Muscle of arm (tissue), 14 donors: ENCODE measurements at places on chromosomes 3 and 15. TPM values are rescaled to one million over a fixed set of nuclear protein-coding genes. Genes with fewer than 3 reads are reported as not detected.

ACTC1 gene
- 10,073 TPM for polyA plus RNA-seq

PARP3 gene
- polyA plus RNA-seq = not detected

KBTBD8 gene
- 4.7 TPM for polyA plus RNA-seq

DNA sequence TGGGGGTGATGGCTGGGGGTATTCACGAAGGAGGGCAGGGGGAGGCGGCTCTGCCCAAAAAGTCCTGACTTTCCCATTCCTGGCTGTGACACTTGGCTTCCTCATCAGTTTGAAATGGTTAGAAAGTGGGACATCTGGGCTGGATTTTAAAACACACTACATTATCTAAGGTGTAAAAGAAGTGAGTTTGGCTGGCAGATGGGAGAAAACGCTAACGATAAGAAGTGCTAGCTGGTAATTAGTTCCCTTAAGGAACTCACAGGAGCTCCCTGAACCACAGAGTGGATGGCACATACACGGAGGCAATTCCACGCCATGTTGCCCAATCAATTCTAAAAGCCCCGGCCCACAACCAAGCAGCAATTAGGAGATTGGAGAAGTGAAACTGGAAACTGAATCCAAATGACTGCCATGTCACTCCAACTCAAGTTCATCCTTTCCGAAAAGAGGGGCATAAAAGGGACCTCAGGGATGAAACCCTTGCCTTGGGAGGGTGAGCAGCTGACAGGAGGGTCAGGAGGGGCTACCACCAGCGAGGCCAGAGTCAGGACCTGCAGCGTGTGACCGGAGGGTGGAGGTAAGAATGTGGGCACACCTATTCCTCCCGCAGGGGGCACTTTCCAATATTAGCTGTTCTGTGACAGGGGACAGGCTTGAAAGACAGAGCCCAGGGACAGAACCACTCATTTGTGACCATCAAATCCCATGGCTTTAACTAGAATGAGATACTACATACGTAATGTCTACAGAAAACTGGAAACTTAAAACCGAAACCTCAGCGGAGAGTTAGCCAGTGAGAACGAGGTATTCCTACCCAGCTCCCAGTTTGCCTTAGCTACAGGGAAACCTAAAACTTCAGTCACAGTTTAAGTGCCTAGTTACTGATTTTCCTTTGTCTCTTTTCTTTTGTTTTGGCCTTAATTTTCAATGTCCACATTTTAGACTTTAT lies 95.3 kb upstream of the OXTR start:
- no peak for DNase-seq

GRCh38 chr3:151964743-151965142 lies 91.3 kb downstream of the SUCNR1 start:
- no peak for DNase-seq

PP2D1 gene
- polyA plus RNA-seq = 0.30 TPM

UPK1B gene
- polyA plus RNA-seq = 0.52 TPM

GOLGA8M gene
- not detected for polyA plus RNA-seq

DNA sequence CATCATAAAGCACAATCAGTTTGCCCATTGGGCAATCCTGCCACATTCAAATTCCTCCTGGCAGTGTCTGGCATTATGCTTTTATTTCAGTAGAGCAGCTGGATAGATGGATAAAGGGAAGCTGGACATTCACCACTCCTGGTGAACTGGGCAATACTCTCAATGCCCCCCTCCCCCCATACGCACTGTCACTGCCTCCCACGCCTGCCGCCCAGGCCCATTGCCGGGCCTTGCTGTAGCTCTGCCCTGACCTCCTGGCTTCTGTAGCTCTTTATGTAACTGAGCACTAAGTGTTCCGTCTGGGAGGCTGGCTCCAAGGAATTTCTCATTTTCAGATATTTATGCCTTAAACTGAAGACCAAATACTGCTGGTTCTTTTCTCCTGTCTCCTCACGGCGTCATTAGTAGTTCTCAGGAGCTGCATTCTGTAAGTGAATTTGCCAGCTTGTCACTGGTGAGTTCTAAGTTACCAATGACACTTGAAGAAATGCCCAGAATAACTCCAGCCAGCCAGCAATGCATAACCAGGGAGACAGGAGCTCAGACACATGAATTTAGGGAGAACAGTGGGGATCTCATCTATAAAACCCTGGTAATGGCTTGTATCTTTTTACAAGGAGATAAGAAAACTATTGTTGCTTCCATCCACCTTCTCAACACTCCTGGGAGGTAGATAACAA lies 25.5 kb upstream of the RASGRF1 start:
- no peak for DNase-seq

- peak; percentile 82 for DNase-seq
Measured at GRCh38 chr15:62887113-62887570, 155.4 kb upstream of the TPM1 start.

- no peak for DNase-seq
Measured at GRCh38 chr3:123082370-123083065, 15.7 kb downstream of the PDIA5 start.

- no peak for DNase-seq
Measured at GRCh38 chr15:97224191-97224641, 736.3 kb upstream of the ARRDC4 start.

RGMA gene
- 90.9 TPM for polyA plus RNA-seq

DNA sequence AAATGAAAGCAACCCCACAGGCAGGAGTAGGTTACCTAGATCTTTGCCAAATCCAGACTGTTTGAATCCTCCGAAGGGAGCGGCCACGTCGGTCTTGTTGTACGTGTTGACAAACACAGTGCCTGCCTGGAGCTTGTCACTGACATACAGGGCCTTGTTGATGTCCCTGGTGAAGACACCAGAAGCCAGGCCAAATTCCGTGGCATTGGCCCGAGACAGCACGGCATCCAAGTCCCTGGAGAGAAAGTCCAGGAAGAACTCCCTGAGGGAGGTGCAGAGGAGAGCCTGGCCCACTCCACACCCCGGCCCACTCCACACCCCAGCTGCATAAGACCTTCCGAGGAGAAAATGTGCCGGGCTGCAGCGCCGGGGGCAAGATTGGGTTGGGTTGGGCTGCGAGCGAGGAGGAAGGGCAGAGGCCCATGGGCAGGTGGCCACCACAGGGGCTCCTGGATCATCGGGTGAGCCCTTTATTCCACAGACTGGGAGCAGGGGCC lies 21.8 kb upstream of the SLC41A3 start:
- no peak for DNase-seq

DNA sequence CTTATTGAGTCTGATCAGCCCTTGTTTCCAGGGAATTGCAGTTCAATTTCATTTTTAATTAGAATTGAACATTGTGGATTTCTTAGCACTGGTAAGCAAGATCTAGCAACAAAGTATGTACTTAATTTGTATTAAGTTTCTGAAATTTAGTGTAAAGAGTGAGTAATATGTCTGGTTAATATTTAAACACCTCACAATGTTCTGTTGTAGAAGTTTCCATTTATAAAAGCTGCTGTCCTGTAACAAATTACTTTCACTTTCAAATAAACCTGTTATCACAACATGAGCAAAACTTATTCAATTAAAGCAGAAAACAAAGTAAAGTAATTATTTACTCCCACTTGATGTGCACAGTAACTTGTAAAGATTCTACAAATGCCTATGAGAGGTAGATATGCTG lies 448.5 kb downstream of the NAALADL2 start:
- no peak for DNase-seq

FBXO40 gene
- polyA plus RNA-seq = 2.7 TPM

KIF15 gene
- 18.7 TPM for polyA plus RNA-seq

GRCh38 chr3:54987719-54988118 lies 59.9 kb upstream of the LRTM1 start:
- no peak for DNase-seq

- DNase-seq = no peak
Measured at GRCh38 chr3:137770066-137770834, 6.1 kb downstream of the SOX14 start.

DNA sequence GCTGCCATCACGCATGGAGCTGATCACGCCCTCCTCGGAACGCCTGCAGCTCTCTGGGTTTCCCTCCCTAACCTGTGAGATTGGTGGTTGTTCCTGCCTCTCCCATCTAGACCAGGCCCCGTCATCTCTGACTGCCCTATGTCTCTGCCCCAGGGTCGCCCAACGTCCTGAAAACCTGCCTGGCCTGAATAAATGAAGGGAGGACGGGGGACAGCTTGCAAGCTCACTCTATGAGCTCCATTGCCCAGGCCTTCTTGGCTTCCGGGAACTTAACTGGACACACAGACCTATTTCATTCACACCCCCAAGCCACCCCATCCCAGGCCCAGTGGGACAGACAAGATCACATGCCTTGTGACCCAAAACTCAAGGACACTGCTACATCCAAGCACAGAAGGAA lies 274.2 kb downstream of the XXYLT1 start:
- DNase-seq = no peak

GRCh38 chr15:90264671-90265070 lies 801 bp upstream of the NGRN start:
- DNase-seq = no peak

- no peak for DNase-seq
Measured at GRCh38 chr3:76502076-76502475, 537.8 kb upstream of the ROBO2 start.

DNA sequence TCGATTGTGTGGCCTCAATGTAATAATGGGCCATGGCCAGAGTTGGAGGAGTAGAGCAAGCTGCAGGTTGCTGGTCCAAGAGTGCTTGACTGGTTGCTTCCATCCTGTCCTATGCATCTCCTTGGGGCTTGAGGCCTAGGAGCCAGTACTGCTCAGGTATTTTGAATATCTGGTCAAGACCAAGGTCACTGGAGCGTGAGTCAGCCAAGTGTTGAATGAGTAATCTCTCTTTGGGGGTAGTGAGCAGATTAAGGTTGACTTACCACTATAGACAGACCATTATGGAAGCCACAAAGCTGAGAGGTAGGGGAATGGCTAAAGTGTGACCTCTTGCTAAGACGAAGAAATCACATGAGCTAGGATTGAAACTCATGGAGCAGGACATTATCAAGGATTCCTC lies 9.4 kb upstream of the PARP6 start:
- DNase-seq = no peak

CGNL1 gene
- polyA plus RNA-seq = 8.8 TPM

DNA sequence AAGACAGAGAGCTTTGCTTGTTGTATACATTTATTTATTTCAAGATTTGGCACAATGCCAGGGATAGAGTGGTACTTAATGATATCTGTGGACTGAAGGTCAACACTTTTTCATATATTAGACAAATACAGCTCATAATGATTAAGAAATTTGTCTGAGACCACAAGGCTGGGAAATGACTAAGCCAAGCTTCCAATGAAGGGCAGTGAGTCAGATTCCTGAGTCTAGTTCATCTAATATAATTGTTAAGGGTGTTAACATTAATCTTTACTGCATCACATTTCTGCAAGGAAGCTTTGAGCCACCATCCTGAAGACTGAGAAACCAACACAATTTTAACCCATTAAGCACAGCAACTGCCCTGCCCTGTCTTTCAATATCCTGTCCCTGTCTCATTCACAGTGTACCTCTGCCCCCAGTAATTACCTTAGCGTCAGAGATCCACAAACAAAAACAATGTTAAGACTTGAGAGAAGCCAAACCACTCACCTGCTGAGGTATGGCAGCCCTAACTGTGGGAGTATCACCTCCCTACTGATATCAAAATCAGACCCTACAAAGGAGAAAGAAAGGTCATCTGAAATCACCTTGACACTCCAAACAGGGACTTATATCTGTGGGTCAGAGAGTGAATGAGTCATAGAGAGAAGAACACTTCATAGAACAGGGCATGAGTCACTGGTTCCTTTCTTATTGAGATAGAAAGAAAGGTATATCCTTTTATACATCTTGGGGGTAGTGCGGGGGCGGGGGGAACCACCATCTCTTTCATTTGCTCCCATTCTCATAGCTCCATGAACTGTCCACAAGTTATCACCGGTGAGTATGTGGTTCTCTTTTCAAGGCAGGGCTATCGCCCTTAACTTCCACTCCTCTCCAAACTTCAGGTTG lies 74.7 kb downstream of the MAGI1 start:
- no peak for DNase-seq

- no peak for DNase-seq
Measured at GRCh38 chr3:34504775-34505174, 706.3 kb downstream of the PDCD6IP start.

- no peak for DNase-seq
Measured at GRCh38 chr3:69204315-69204957, 82.0 kb upstream of the LMOD3 start.

- no peak for DNase-seq
Measured at GRCh38 chr3:41441139-41441538, 241.8 kb downstream of the CTNNB1 start.

GRCh38 chr3:72449551-72449950 lies 398.7 kb downstream of the SHQ1 start:
- no peak for DNase-seq

DNA sequence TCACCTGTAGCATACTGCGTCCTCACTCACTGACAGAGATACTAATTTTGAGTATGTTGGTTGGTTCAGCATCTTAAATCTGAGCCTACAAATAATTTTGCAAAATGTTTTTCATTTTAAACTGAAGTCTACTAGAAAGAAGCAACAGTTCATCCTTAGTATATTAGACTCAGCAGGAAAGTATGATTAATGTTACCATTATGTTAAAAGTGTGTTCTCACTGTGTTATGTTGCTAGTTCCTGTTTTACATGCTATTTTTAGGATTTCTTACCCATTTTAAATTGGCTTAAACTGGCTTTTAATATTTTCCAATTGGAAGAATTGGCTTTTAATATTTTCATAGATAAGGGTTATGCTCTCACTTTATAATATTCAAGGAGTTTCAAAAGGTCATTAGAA lies 25.7 kb downstream of the ACKR4 start:
- no peak for DNase-seq

GRCh38 chr3:112619295-112619694 lies 21.6 kb downstream of the CCDC80 start:
- DNase-seq = no peak

DNA sequence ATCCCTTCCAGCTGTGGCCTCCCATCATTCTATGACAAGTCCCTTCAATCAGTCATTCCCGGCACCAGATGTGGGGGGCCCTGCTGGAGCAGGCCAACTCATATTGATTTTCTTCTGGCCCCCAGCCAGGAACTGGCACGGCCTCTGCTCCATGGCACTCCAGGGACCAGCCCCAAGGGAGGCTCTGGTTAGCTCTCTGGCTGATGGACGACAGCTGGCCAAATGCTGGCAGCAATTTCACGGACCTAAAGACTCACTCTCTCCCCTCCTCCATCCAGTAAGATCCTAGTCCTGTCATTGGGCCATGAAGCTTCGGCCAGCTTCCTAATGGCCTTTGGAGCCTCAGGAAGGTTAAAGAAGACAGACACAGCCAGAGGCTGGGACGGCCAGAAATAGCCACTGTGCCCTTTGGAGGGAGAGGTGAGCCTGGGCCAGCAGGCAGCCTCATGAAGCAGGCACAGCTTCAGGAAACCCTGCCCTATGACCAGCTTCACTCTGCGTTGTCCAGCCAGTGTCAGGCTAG lies 131.0 kb downstream of the MEX3B start:
- peak; percentile 57 for DNase-seq

DNA sequence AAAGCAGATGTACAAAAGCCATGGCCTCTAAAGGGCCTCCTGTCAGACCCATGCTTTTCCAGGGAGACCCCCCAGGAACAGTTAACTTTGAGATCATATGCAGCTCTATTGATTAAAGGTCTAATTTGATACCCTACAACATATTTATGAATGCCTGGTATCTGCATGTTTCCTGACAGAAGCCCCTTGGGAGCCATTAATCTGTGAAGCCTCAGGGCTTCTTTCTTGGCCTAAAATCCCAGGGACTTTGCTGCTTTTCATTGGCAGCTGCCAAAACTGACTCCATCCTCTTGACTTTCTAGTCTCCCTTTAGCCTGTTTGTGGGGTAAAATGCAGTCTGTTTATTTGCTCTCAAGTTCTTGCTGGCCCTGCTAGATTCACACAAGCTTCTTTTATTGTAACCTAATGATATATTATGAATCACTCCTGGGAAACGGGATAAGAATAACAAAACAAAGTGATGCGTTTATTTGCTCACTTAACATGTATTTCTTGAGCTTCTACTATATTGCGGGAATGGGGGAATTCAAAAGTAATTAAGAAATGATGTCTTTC lies 257.0 kb downstream of the LSAMP start:
- DNase-seq = no peak
